ENCODE measurements at places on chromosomes 5 and 9. TPM values are rescaled to one million over a fixed set of nuclear protein-coding genes. Genes with fewer than 3 reads are reported as not detected.

DNA sequence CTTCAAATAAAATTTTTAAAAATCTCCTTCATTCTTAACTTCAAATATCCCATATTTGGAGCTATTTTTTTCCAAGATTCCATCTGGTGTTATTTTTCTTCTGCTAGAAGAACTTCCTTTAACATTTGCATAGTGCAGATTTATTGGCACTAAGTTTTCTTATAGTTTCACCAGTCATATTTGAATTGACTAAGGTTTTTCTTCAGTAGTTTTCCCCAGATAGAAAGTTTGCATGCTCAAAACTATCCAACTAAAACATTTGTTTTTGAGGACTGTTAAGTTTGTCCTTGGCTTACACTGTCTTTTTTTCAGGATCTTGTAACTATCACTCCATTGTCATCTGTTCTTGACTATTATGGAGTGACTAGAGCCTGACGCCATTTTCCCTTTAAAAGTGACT, 606.7 kb downstream of the TAF11L14 start:
- no peak for DNase-seq

MEGF10 gene
- total RNA-seq = 6.8 TPM

DNA sequence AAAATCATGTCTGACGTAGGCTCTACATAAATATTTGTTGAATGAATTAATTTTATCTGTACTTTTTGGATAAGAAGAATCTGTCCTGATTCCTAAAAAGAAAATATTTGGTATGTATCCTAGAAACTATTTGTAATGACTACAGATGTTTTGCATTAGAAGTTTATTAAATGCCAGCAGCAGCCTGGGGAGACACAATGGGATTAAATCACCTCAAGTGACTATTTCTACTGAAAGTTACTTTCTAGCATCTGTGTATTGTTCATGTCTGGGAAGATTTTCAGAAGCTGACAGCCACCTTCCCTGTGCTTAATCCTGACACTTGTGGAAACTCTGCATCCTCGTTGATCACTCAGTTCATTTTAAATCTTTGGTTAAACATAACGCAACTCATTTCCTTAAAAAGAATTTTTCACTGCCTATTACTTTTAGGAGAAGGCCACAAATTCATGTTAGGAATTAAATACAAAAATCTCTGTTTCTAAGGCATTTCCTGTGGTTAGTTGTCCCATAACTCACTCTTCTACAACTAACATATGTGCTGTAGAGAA, 209.3 kb upstream of the PPP1R2B start:
- DNase-seq = no peak

DNA sequence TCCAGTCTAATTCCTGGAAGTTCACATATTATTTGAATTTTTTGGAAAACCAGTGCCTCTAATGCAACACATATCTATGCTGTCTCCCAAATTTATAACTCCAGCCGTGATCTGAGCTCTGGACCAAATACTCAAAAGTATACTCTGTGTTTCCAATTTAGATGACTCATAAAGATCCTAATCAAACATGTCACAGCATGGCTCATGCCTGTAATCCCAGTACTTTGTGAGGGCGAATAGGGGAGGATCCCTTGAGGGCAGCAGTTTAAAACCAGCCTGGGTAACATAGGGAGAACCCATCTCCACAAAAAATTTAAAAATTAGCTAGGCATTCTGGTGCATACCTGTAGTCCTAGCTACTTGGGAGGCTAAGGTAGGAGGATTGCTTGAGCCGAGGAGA, 388.0 kb downstream of the CDH12 start:
- DNase-seq = no peak

GRCh38 chr5:36049949-36050348, 16.7 kb downstream of the UGT3A2 start:
- no peak for DNase-seq

ADAMTSL1 gene
- total RNA-seq = 0.20 TPM

DNA sequence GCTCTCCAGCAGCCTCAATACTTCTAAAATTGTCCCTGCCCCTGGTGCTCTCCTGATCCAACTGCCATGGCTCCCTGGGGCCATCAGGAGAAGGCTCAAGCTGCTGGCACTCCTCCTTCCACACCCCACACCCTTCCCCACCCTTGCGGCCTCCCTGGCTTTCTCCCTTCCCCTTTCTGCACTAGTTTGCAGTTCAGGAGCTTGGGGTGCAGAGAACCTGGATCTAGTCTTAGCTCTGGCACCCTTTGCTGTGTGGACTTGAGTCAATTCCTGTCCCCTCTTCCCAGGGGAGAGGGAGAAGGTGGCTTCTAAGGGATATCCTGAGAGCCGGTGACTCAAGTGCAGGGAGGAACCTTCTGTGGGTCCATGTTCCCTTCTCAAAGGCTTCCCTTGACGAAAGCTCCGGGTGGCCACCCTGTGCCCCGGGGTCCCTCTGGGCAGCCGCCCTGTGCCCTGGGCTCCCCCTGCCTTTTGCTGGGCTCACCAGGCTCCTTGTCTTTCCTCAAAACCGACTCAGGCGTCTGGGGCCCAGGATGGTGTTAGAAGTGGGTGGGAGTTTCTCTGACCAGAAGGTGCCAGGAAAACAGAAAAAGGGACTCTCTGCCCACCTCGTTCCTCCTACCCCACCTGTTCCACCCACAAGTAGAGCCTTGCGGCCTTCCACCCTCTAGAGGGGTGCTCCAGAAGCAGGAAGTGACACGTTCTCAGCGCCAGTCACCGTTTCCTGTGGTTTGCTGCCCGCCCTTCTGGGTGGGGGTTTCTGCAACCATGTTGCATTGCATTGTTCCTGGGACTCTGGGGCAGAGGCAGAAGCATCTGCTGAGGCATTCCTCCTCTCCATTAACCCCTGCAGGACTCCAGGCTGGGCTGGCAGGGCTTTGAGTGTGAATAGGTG, 15.0 kb downstream of the GLIPR2 start:
- DNase-seq = no peak

LHX6 gene
- 2.1 TPM for total RNA-seq

- no peak for DNase-seq
These were observed 73.0 kb downstream of the PAX5 start for GRCh38 chr9:36961051-36961450.

EEIG1 gene
- total RNA-seq = 4.5 TPM

- DNase-seq = no peak
These were observed 119.6 kb downstream of the PARP8 start for GRCh38 chr5:50786073-50786472.

DNA sequence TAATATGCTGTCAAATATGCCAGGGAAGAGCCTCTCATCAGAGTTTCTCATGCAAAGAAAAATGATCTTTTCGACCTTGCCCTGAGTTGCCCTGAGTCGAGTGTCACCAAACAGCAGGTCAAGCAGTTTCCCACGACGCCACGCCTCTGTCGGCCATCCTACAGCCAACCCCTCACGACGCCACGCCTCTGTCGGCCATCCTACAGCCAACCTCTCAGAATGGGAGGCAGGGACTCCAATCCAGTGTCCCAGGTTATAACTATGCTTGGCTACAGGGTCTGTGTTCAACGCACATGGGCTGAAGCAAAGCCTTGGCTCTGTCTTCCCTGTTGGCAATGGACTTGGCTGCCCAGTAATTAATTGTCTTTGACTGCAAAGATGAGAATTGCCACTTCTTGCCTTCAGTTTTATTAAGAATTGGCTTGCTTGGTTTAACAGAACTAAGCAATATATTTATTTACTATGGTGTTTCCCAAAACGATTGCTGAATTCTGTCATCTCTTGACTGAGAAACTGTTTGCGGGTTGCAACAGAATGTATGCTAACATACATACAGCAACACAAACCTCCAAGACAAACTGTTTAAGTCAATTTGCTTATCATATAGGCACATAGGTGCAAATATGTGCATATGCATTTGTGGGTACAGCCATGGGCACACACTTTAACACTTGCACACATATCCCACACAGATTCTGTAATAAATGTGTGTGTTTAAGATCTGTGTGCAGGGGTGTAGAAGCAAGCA, 352.9 kb downstream of the GLIS3 start:
- no peak for DNase-seq

DNA sequence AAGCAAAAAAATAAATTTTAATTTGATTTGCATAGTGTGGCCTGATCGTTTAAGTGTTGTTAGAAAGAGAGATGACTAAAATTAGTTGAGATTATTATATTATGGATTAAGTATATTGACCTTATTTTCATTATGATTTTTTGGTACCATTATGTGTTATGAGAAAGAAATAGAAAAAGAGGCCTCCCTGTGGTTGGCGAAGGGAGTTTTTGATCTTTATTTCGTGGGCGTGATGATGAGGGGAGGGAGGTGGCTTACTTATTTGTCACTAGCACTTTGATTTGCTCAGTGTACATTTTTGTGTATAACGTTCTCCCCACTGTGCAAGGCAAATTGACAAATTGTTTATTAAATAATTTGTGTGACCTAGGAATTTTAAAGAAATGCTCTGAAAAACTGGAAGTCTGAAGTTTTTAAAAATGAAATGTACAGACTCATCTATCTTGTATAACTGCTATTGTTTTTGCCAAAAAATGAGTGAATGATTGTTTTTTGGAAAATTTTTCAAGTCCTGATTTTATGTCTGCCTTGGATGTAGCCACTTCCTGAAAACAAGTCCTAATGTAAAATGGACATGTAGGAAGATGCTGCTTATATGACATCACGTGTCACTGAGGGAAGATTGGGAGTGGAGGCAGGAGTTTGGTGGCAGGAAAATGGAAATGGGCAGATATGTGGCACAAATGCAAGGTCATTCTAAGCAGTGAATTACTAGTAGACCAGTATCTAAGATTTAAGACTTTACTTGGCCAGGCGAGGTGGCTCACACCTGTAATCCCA, 3.0 kb downstream of the DAPK1 start:
- no peak for DNase-seq

DNA sequence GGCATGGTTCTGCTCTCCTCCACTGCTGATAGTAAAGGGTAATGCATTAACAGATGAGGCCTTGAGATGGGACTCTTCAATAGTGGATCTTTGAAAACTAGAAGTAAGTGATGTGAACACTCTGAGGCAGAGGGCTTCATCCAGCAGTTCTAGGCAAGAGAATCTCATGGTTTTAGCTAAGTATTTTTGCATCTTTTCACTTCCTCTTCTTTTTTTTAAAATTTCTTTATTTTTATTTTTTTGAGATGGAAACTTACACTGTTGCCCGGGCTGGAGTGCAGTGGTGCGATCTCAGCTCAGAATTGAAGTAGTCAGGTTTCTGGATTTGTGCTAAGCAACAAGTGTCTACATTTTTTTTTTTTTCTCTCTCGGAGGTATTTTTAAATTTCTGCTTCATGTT, 101.9 kb downstream of the MTRR start:
- DNase-seq = no peak

DNA sequence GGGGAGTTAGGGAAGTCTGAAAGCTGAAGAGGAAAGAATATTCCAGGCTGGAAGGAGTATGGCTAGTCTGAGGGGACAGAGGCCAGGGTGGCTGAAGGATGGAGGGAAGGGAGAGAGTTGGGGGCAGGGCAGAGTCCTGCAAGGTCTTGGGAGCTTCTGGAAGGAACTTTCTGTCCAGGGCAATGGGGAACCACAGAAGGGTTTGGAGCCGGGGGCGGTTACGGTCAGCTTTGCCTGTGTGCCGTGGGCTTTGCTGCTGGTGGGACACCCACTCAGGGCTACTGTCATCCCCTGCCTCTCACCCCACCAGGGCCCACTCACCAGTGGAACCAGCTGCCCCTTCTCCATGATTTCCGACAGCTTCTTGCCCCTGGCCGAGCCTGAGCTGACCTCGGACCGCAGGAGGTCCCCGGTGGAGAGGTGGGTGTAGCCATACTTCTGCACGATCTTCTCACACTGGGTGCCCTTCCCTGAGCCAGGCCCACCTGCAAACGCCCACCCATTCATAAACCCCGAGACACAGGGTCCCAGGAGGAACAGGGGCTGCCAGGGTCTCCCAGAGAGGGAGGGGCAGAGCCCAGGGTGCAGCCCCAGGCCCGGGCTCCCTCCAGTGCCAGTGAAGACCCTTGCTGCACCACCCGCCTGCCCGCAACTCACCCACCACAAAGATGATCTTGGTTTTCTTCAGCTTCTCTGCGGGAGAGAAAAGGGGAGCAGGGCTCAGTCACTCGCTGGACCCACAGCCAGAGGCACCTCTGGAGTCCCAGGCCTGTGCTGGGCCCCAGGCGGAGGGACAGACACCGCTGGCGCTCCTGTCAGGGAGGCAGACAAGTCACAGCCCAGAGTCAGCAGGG, 4.9 kb downstream of the AK1 start:
- no peak for DNase-seq

FKBP15 gene
- total RNA-seq = 17.5 TPM

GRCh38 chr5:135313946-135314345, 85.1 kb downstream of the MACROH2A1 start:
- DNase-seq = no peak

FGF10 gene
- total RNA-seq = not detected

- no peak for DNase-seq
These were observed 30.0 kb downstream of the STRBP start for GRCh38 chr9:123238365-123238764.

GRCh38 chr5:78162253-78162862, 132.1 kb downstream of the AP3B1 start:
- DNase-seq = no peak

GRCh38 chr5:79333852-79334557, 98.1 kb downstream of the JMY start:
- DNase-seq = no peak

- DNase-seq = no peak
These were observed 35.9 kb downstream of the ITK start for GRCh38 chr5:157216391-157217142.

LCN15 gene
- not detected for total RNA-seq

GRCh38 chr5:106142116-106142515, 1528.6 kb downstream of the EFNA5 start:
- DNase-seq = no peak

DNA sequence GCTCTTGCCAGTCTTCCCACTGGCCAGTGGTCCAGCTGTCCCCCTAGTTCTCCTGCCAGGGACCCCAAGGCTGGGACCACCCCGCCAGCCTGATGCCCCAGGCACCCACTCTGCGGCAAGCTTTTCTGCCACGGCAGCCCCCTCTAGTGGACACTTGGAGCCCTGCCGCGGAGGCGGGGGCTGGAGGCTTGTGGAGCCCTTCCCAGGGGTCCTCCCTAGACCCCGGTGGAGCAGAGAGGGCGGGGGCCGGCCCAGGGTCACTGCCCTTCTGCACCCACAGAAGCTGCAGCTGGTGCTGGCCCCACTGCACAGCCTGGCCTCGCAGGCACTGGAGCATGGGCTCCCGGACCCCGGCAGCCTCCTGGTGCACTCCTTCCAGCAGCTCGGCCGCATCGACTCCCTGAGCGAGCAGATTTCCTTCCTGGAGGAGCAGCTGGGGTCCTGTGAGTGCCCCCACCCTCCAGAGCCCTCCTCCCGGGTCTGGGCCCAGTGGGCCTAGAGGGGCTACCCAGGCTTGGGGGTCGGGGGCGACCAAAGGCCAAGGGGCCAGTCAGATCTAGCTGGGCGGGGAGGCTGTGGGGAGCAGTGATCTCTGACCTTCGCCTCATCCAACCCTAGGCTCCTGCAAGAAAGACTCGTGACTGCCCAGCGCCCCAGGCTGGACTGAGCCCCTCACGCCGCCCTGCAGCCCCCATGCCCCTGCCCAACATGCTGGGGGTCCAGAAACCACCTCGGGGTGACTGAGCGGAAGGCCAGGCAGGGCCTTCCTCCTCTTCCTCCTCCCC, 9.1 kb downstream of the EGFL7 start:
- no peak for DNase-seq

GRCh38 chr5:169561893-169562292, 21.7 kb upstream of the SPDL1 start:
- DNase-seq = no peak

SV2C gene
- total RNA-seq = not detected
